Umbilical cord (tissue), 2 donors: ENCODE measurements at places on chromosomes 5 and 9.

- peak; percentile 50 for DNase-seq
Observed at GRCh38 chr9:1978941-1979340, 36.2 kb upstream of the SMARCA2 start.

- no peak for DNase-seq
Observed at GRCh38 chr9:69427286-69427685, 102.3 kb downstream of the ENTREP1 start.

GRCh38 chr5:115209279-115209678 lies 39.6 kb upstream of the TRIM36 start:
- peak; percentile 72 for DNase-seq

DNA sequence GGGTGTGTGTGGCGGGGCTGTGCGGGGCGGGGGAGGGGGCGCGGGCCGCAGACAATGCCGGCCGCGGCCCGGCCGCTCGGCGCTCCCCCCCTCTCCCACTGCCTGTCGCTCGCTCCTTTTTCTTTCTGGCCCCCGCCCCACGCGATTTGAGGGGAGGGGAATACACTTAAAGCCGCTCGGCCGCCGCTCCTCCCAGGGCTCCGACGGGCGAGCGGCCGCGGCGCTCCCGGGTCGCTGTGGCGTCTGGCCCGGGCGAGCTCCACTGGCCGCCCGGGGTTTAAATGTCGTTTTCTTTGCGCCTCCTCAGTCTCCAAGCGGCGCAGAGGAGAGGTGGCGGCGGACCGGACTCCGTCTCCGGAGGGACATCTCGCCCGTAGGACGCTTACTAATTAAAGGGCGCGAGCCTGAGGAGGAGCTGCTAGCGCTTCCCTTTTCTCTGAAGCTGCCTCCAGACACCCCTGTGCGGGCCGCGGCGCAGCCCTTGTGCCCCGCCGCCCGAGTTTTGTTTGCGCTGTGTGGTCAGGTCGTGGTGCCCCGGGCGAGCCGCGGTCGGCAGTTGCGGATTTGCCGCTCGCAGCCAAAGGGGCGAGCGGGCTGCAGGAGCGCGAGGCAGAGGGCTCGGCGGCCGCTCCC lies 1.4 kb downstream of the ZSWIM6 start:
- DNase-seq = peak; percentile 55

GRCh38 chr9:14529054-14529453 lies 164.2 kb downstream of the ZDHHC21 start:
- no peak for DNase-seq

GRCh38 chr9:83935276-83935935 lies 14.2 kb upstream of the KIF27 start:
- peak; percentile 20 for DNase-seq

GRCh38 chr5:110751902-110752762 lies 13.3 kb downstream of the SLC25A46 start:
- DNase-seq = no peak

DNA sequence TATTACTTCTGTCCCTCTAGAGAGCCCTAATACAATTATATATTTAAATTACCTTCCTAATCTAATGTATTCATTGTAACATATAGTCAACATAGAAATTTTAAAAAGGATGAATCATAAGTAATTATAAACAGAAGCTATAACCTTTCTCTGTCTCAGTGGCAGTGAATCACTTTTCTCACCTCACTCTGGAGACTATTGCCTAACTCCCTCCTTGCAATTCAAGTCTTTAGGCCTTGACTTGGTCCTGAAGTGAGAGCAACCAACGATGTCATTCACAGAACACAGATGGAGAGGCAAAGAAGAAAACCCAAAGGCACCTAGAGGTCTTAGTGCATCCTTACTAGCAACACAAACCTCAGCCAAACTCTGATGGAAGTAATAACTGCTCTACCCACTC lies 133.3 kb upstream of the DPYSL3 start:
- DNase-seq = no peak

- DNase-seq = no peak
Observed at GRCh38 chr5:89372176-89372575, 489.2 kb upstream of the MEF2C start.

- no peak for DNase-seq
Observed at GRCh38 chr9:97673922-97674321, 23.2 kb downstream of the XPA start.

DNA sequence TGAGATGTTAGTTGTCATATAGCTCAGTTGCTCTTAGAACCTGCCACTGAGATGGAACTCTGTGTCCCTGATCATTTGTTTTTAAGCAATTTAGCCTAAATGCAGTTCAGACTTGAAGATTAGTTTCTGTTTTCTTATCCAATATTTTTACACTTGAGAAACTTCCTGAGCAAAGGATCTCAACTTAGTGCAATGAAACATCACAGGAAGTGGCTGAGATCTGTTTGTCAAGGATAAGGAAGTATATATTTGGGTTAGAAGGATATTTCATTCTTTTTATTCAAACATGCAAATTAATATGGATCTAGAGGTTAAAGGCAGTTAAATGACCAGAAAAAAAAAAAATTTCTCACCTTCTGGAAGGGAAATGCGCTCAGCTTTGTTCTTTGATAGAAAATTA lies 19.7 kb upstream of the F2R start:
- no peak for DNase-seq

DNA sequence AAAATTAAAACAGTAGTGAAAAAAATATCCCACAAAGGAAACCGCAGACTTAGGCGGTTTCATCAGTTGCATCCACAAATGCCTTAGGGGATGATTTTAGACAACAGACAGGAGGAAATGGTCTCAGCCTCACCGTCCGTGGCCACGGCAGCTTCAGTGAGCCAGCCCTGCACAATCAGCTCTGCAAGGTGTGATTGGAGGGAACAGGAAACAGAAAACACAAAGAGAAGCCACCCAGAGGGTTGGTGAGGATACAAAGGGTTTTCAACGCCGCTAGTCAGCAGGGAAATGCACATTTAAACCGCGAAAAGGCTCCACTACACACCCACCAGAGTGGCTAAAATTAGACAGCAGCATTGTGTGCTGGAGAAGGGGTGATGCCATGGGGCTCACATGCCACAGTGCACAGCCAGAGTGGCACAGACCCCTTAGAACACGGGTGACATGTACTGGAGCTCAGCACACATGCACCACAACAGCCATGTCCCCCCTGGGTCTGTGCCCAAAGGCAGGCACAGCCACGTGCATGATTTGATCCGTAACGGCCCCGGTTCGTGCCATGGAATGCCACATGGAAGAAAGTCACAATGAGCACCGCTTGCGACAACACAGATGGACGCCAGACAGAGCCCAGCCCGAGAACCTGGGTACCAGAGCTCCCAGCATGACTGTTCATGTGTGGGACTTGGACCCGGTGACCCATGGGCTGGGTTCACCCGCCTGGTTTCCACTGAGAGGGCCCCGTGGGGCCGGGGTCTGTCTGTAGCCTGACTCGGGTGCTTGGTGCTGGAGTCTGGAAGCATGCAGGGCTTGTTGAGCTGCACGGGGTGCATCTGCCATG lies 18.3 kb upstream of the TERT start:
- no peak for DNase-seq

DNA sequence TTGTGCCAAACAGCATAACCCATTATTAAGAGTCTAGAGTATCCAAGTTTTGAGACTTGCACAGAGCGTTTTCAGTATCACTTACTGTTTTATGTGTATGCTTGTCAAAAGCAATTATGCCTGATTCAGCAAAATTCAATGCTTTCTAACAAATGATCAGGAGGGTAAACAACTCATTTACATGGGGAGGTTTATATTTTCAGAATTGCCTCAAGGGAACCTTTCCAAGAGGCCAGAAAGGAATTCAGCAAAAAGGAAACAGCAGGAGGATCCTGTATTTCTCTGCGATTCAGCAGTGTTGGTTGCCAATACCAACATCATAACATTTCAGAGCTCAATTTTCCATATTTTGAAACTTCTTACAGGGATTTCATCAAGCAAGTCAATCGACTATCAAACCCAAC lies 69.3 kb upstream of the DAB2 start:
- peak; percentile 32 for DNase-seq

DNA sequence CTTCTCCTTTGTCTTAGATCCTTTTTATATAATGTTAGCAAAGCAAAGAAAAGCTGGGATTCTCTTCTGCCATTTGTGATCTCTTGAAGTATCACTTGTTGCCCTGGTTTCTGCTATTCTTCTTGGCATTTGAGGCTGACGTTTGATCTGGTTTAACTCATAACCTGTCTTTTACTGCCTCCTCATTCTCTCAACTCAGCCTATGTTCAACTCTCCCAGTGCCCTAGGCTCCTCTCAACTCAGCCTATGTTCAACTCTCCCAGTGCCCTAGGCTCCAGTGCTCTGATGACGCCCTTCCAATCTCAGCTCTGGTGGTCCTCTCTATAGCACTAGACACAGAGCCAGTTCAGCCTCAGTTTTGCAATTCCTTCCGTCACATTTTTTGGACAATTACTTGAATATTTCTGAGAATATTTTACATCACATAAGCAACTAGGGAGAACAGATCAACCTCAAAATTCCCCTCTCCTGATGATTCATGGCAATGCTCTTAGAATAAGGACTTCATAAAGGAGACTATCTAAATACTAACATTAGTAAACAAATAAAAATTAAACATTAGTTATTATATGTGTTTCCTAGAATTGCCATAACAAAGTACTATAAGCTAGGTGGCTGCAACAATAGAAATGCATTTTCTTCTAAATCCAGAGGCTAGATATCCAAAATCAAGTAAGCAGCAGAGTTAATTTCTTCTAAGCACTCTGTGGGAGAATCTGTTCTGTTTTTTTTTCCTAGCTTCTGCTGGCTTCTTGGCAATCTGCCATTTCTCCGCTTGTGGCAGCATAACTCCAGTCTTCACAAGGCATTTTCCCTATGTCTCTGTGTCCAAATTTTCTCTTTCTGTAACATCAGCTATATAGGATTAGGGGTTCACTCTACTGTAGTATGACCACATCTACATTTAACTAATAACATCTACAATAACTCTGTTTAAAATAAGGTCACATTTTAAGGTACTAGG lies 662.1 kb upstream of the FTMT start:
- peak; percentile 87 for DNase-seq

- DNase-seq = peak; percentile 1
Observed at GRCh38 chr5:156543348-156544145, 216.6 kb downstream of the SGCD start.

- no peak for DNase-seq
Observed at GRCh38 chr9:133468374-133468773, 8.6 kb downstream of the CACFD1 start.

- no peak for DNase-seq
Observed at GRCh38 chr5:32520356-32520755, 65.0 kb upstream of the SUB1 start.

DNA sequence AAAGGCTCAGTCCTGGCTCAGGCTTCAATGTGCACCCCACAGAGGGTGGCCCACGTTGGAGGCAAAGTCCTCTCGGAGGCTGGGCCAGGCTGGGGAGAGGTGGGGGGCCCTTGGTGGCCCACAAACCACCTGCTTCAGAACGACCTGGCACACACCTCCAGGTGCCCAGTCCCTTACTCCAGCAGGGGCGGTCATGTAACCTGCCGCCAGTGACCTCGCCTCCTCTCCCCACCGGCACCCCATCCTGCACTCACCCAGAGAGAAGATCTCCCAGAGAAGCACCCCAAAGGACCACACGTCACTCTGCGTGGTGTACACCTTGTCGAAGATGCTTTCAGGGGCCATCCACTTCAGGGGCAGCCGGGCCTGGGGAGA lies 22.5 kb upstream of the SCGB3A1 start:
- DNase-seq = no peak

DNA sequence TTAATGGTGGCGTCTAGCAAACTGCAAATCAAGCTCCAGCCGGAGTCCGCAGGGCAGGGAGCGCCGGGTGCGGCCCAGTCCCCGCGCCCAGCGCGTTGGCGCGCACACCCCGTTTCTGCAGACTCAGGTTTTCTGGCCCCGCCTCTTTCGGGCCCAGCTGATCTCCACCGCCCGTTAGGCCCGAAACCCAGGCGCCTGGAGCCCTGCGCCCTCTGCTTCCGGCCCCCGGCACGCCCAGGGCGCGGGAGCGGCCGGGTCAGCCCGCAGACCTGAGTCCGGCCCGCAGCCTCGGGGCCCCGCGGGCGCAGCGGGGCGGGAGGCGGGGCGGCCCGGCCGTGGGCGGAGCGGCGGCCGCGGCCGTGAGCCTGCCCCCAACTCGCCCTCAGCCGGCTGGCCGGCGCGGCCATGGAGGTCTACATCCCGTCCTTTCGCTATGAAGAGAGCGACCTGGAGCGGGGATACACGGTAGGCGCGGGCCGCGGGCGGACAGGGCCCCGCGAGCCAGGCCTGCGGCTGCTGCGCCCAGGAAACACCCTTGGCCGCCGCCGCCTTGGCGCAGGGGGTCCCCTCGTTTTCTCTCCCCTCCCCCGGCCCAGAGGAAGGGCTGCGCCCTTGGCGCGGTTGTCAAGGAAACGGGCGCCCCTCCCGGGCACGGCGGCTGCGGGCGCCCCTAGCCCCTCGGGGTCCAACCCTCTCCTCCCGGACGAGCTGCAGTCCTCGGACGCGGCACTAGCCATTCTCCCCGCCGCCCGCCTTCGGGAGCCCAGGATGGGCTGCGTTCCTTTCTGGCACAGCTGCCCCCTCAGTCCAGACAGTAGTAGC lies at the start of gene SNX24:
TSS of gene SNX24 (plus strand) at position 385 of the 822 bp plus-strand sequence. CDS start at position 406, 21 bp downstream.
- peak; percentile 88 for DNase-seq

DNA sequence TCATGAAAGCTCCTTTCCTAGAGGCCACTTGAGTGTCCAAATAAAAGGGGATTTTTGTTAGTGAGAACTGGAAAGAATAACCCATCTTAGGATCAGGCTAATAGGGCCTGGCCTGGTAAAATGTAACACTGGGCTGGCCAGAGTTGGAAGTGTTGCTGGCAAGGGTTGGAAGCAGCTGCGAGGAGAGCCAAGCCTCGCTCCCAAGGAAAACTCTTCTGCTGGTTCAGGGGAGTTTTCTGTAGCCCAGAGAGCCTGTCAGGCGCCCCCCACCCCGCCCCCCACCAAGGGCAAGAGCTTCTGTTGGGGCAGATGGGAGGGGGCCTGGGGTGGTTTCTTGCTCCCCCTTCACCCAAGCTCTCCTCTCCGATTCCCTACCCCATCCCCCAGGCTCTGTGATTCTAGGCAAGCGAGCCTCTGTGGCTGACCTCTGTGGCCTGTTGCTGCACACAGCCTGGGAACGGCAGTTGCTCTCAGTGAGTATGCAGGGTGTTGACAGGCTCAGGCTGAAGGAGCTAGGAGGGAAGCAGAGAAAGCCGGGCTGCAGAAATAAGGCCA lies 547.8 kb downstream of the CCDC171 start:
- peak; percentile 87 for DNase-seq

DNA sequence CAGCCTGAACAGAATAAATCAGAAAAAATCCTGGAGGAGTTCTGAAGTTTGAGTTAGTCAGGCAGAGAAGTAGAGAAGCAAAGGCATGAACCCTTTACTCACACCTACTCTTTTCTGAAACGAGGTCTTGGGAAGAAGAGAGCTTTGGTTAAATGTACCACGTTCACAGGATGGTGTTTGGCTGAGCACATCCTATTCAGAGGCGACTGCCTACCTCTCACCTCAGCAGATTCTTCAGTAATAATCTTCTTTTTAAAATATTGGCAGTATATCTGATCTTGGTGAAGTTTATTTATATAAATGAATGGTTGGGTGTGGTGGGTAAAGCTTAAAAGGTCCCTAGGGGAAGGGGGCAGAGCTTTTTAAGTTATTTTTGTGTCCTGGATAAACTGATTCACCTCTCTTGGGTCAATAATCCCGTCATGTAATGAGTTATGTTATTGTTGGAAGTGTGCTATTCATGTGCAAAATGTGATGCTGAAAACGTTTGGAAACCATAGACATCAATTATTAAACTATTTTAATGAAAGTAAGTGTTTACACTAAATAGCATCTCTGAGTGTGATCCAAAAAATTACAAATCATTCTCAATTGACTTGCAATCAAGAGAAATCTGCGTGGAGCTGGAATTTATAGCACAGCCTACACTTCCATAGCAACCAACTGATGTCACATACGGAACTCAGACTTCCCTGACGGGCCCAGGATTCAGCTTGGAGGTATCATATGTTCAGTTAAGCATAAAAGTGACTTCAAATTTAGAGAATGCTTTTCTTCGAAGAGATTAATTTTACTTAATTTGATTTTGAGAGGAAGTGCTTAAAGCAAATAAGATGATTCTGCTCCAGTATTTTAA lies 94.3 kb upstream of the EQTN start:
- no peak for DNase-seq
